ENCODE measurements at places on chromosomes 12 and 14.

DNA sequence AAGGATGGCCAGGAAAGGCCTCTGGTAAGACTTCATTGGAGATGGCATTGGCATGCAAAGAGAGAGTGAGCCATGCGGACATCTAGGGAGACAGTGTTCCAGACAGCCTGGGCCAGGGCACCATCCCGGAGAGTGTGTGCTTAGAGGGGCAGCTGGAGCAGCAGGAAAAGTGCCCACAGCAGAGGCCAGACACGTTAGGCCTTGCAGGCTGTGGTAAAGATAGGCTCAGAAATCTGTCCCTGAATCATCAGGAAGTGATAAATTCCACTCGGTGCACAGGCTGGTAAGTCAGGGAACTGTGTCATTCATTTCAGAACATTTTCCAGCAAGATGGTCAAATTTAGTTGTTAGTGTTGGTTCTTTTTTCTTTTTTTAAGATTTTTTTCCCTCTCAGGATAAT lies 8.8 kb downstream of the GALNT16 start:
- no peak for DNase-seq

DNA sequence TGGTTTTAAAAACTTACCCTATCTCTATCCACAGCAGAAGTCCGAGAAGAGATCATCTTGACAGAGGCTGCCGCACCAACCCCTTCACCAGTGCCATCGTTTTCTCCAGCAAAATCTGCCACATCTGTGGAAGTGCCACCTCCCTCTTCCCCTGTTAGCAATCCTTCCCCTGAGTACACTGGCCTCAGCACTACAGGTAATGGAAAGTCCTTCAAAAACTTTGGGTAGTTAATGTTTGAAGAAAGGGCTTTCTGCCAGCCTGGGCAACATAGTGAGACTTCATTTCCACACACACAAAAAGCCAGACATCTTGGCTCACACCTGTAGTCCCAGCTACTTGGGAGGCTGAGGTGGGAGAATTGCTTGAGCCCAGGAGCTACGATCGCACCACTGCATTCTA lies 41.6 kb upstream of the RIC8B start:
- DNase-seq: no peak

DNA sequence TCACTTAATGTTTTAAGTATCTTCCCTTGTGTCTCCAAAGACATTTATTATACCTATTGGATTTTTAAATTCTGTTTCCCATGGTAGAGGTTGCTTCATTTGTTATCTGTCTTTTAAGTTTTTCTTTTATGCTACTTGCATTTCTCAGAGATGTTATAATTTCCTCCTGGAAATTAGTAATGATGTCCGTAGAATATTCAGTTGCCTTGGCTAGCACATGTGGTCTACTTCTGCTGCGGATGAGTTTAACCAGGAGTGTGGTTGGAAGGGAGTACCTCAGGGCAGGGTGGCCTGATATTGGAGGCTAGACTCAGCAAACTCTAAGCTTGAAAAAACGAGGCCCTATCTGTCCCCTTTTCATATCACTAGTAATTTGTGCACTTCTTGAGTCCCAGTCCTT lies 8.8 kb upstream of the EVL start:
- no peak for DNase-seq

DNA sequence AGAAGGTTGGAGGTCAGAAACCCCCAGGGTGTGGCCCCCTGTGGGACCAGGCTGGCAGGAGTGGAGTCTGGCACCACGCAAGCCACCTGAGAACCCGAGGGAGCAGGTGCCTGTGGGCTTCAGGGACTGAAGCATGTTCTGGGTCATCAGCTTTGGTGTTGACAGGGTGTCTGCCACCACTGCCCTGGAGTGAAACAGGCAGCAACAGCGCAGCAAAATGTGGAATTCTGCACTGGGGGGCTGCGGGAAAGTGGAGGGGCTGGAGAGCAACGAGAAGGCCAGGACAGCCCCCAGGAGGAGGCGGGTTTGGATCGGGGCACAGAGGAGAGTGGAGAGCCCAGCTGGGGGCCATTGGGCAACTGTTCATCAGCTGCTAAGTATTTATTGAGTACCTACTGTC lies 15.9 kb downstream of the PHETA1 start:
- DNase-seq: no peak

GRCh38 chr14:74265301-74265965 lies 26.2 kb downstream of the VSX2 start:
- no peak for DNase-seq

DNA sequence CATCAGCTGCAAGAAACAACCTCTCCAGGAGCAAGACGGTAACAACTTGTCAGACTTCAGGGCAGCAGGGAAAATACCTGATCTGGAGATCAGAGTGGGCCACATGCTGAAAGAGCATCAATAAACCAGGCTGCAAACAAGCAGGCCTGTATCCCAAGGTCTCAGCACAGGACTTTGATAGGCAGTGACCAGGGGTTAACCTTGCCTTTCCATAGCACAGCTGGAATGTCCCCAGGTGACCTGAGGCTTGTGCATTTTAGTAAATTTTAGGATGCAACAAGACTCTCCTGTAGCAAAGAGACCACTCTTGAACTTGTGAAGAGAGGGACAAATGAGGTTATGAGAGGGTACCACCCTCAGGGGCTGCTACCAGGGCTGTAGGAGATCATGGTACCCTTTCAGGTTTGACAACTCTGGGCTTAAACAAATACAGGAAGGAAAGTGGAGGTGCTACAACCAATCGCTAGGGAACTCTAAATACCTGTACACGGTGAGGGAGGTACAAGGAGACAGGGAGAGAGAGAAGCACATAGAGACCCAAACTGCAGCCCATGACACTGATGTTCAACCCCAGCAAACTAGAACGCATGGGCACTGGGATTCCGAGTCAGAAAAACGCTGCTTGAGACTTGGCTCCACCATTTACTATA lies 95.4 kb upstream of the EVL start:
- DNase-seq: no peak

GRCh38 chr12:48966177-48966895 lies 5.2 kb downstream of the WNT10B start:
- no peak for DNase-seq

- no peak for DNase-seq
Measured at GRCh38 chr14:101501341-101501740, 60.0 kb upstream of the DIO3 start.

DNA sequence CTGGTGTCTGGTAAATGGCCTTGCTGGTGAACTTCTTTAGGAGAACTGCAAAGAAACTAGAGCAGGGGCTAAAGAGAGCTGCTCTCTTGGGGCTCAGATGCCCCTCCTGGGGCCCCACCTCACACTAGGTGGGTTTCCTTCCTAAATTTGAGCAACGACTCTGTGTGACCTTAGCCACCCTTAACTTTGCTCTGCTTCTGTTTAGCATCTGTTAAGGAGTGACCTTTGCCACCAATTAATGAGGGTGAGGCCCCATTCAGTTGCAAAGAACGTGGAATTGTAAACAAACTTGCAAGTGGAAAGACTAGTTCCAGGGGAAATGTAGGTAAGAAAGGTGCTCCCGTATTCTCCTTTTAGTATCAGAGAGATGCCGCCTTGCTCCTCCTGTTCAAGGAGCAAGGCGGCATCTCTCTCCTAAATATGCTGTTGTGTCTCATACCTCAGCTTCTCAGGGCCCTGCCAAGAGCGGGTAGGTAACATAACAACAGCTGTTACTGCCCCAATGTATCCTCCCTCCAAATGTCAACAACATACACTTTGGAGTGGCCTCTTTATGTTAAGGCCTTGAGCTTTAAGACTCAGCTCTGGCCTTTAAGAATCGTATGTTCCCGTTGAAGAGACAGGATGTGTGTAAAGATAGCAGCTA lies 77.6 kb upstream of the FUT8 start:
- DNase-seq: no peak

DNA sequence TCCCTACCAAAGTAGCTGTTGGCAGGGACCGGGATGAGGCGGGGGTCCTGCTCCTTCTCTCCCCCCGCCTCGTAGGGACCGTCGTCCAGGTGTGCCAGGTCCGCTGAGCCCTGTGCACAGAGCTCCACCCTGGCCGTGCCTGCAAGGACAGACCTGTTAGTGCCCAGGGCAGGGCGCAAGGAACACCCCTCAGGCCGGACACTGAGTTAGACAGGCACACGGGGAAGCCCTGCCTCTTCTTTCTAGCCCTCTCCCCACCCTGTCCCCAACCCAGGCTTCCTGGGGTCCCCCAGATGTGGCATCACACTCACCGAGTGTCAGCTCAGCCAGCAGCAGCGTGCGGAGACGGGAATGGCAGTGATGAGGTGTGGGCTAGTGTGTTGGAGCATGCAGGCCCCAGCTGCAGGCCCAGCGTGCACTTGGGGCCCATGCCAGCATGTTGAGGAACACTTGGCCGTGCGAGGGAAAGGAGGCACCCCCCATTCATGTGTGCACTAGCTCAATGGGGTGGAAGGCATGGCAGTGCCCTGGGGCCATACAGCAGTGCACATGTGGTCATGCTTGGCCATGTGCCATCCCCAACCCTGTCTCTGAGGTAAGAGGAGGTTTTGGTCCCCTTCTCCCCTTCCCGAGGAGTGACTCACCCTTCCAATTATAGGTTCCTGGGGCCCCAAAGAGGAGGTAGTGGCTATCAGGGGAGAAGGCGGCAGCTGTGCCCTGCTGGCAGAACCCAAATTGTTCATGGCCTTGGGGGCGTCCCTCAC lies 7.3 kb downstream of the ITGA7 start:
- no peak for DNase-seq

GRCh38 chr12:27966870-27967269 lies 5.7 kb downstream of the PTHLH start:
- DNase-seq: no peak

GRCh38 chr12:52274521-52275120 lies at the start of gene KRT86:
TSS of gene KRT86 (plus strand) at chr12:52274645. CDS start at chr12:52301917, 27,272 bp downstream.
- no peak for DNase-seq

GRCh38 chr14:44914849-44915248 lies 46.9 kb downstream of the KLHL28 start:
- no peak for DNase-seq

DNA sequence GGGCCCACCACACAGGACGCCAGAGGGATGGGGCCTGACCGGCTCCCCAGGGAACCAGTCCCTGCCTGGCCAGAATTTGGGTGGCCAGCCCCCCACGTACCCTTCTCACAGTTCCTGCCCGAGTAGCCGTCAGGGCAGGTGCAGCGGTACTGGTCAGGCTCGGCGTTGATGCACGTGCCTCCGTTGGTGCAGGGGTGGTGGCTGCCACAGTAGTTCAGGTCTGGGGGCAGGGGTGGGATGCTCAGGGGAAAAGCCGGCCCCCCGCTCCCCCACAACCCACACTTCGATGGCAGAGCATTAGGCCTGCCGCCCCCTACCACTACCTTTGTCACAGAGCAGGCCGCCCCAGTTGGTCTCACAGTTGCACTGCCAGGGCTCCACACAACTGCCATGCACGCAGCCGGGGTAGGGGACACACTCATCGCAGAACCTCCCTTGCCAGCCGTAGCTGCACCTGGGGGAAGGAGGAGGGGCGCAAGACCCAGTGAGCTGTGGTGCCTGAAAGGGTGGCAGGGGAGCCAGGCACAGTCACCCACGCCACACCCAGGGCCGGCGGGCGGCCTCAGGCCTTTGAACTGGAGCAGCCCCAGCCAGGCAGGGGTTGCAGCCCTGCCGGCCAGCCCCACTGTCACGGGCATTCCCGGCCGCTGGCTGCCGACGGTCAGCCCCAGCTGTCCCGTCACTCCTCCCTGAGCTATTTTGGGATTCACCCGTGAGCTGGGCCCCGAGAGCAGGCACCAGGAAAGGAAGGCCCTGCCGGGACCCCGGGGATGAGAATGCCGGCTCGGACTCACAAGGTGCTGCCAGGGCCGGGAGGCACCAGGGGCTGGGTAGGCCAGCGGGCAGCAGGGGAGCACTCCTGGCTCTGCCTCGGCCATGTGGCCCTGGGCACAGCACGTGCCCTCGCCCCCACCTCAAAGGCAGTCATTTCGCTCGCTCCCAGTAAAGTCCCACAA lies 16.5 kb downstream of the JAG2 start:
- peak; percentile 42 for DNase-seq

GRCh38 chr12:109858764-109859163 lies 21.6 kb downstream of the GLTP start:
- DNase-seq: no peak

GRCh38 chr14:85479771-85480170 lies 50.2 kb upstream of the FLRT2 start:
- DNase-seq: no peak

DNA sequence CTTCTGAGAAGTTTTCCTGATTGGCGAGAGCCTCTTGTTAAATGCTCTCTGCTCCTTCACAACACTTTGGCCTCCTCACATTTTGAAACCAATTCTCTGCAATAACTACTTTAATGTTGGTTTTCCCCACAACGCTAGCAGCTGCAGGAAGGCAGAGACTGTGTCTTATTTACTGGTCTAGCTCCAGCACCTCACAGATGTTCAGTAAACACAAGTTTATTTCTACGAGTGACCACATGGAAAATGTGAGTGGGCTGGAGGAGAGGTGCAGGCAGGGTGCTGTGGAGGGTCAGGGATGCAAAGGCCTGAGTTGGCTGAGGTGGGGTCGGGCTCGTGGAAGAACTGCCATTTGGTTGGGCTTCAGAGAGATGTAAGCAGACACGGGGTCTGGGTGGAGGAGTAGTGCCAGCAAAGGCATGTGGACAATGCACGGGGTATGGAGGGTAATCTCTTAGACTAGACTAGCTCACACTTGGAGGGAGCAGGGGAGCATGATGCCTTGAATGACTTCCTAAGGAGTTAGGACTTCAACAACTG lies 117.4 kb upstream of the RTL1 start:
- DNase-seq: no peak

DNA sequence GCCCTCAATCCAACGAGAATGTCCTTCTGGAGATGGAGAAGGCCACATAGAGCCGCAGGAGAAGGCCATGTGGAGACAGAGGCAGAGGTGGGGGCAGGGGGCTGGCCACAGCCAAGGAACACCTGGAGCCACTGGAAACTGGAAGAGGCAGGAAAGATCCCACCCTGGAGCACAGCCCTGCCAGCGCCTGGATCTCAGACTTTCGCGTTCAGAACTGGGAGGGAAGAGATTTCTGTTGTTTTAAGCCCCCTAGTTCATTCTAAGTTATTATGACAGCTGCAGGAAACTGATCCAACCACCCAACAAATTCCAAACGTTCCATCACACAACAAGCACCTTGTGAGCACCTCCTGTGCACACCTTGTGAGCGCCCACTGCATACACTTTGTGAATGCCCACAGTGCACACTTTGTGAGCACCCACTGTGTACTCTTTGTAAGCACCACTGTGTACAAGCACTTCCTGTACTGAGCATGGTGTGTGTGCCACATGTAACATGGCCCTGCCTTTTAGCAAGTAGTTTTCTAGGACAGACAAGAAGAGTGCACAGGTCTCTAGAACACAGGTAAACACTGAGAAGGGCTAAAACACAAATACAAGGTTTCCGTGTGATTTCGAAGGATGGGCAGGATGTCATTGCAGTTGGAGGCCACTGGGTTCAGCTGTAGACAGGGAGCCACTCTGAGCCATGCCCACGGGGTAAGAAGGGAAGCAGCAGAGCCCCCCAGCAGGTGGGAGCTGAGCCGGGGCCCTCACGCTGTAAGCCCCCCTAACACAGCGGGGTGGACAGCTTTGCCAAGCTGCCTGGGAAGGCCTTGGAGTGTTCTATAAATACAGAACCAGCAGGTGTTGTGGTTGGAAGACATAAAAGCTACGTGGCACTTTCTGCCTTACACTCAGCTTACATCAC lies 15.4 kb downstream of the RIMBP2 start:
- no peak for DNase-seq

DNA sequence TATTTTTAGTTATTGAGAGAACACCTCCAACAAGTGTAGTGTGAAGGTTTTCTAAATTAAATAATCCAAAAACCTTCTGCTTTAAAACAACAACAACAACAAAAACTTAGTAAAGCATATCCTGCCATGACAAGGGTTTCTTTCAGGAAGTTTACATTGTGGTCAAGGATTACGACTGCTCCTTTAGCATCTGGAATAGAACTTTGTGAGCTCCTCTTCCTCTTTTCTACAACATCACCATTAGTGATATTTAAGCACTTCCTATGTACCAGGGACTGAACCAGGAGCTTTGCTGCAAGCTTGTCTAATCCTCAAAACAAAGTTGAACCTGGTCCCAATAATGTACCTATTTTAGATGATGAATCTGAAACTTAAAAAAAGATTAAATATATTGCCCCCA lies 315.4 kb upstream of the KITLG start:
- DNase-seq: no peak
